NCI-H510A treated with DMSO at 0.1 percent for 48 hours (cell line): ENCODE measurements at places on chromosomes 6 and 20.
A peak's percentile ranks its signal among the peaks of the same experiment; 100 is the strongest.

GRCh38 chr6:134172020-134172705 is 119.7 kb upstream of the SLC2A12 start:
- no peak for DNase-seq

DNA sequence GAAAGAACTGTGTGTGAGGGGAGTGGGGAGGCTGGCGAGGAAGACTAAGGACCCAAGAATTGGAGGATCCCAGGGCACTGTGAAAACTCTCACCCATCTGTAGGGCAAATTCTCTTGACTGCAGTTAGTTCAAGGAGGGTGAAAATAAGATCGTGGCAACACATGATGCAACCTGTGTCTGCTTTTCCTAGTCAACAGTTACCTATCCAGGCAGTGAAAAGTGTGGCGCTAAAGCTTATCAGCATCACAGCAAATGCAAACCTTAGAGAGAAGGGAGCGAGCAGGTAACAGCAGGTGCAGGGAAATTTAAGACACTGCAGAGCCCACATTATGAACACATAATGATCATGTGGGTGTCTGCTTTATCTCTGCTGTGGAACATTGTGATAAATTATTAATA is 97.7 kb upstream of the SGK1 start:
- no peak for DNase-seq

- DNase-seq, result no peak
These were observed 82.2 kb upstream of the PMEPA1 start for GRCh38 chr20:57791966-57792365.

GRCh38 chr20:58075586-58076345 is 152.7 kb downstream of the ANKRD60 start:
- DNase-seq, result no peak

- DNase-seq, result peak; percentile 31
These were observed 83.9 kb downstream of the MAP3K7 start for GRCh38 chr6:90502866-90503407.

GRCh38 chr6:33171016-33171879 is 21.0 kb downstream of the COL11A2 start:
- DNase-seq, result no peak

GRCh38 chr6:71258078-71258866 is 30.3 kb upstream of the OGFRL1 start:
- no peak for DNase-seq

DNA sequence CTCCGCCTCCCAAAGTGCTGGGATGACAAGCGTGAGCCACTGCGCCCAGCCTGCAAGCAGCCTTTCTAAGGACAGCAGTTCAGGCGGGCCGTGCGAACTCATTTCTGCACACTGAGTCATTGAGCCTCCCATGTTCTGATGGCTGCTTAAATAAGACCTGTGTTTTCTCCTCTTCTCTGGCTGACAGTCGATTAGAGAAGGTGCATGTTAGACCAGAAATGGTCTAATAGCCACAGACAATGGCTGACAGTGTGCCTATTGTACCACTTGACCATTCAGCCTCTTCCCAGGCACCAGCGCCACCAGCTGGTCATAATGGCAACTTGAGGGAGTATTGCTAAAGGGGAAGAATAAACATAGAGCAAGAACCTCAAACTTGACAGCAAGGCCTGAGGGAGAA is 6.2 kb downstream of the CST11 start:
- DNase-seq, result peak; percentile 18

- DNase-seq, result peak; percentile 23
These were observed 271.2 kb upstream of the PRDM1 start for GRCh38 chr6:105814745-105815536.

- no peak for DNase-seq
These were observed 14.8 kb upstream of the BCLAF1 start for GRCh38 chr6:136304410-136304809.

- DNase-seq, result no peak
These were observed 122.4 kb upstream of the VGLL2 start for GRCh38 chr6:117142995-117143394.

- no peak for DNase-seq
These were observed 619 bp upstream of the PDE7B start for GRCh38 chr6:135850882-135851281.

GRCh38 chr6:106439459-106439858 is 78.9 kb downstream of the CRYBG1 start:
- no peak for DNase-seq

DNA sequence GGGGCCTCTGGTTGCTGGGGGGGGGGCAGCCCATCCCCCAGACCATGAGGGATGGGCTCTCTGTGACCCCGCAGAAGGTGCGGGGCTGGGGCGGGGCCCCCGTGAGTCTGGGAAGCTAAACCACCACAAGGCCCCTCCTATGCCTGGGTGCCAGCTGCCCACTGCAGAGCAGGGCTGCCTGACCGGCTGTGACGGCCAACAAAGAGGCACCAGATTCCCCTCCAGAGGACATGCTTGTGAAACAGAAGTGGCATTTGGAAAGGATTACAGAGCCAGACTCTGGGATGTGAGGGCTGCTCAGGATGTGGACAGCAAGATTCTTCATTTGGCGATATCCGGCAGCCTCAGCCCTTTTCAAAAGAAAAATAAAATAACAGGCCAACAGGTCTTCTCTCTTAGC is 16.5 kb upstream of the NTSR1 start:
- no peak for DNase-seq
